ENCODE measurements at places on chromosomes 5 and 9.

DNA sequence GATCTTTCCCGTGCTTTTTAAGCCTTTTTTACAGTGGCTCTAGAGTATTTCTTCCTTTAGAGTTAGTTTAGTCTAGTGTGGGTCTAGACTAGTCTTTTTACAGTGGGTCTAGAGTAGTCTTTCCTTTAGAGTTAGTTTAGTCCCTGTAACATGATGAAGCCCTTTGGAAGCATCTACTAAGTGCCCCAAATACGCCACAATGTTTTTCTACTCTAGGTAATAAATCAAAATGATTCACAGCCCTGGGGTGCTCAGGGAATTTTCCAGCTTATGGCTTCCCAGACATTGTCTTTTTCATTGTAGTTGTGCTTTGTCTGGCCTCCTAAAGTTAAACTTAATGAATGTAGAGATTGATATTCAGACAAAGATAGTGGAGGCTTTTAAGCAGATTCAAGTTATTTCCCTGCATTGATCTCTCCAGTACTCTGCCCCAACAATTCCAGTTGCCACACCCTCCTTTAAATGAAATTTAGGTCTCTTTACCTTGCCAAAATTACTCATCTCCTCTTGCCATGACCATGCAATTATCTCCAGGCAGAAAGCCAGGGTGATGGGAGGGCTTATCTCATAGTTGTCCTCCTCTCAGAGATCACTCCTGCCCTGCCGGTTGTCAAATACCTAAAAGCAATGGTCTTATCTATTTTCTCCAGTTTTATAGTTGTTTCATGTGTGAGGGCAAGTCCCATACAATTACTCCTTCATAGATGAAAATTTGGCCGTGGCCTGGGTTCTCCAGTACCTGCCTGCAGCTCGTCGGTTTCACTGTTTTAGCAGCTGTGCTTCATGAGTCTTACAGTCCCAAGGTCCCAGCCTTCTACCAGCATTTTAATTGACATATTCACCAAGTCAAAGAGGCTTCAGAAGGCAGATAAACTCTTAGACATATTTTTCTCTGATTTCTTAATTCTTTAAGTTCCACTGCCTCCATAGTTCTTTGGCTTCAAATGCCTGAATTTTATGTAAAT, 794.0 kb upstream of the COX7C start:
- no peak for DNase-seq

DNA sequence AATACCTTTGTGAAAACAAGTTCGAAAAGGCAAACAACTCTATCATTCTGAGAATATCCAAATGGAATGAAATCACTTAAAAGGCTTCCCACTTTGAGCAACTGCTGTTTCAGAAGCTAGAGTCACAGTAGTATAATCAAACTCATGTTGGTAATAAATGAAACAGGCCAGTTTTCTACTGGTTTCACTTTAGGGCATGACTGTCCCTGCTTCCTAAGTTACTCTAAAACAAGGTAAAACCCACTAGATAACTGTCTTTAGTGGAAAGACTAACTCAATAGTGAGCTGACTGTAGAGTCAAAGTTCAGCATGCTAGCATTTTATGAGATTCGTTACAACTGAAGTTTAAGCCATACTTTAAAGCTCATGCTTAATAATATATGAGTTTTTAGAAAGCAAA, 6.0 kb downstream of the CDC26 start:
- no peak for DNase-seq

GRCh38 chr9:87010626-87011025, 63.3 kb upstream of the GAS1 start:
- no peak for DNase-seq

DNA sequence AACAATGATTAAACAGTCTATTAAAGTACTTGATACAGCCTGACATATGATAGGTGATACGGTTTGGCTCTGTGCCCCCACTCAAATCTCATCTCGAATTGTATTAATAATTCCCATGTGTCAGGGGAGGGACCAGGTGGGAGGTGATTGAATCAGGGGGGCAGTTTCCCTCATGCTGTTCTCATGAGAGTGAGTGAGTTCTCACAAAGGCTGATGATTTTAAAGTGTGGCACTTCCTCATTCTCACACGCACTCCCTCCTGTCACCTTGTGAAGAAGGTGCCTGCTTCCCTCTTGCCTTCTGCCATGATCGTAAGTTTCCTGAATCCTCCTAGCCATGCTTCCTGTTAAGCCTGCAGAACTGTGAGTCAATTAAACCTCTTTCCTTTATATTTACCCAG, 40.1 kb upstream of the TARS1 start:
- no peak for DNase-seq

GRCh38 chr9:79559495-79560181, 12.1 kb upstream of the TLE4 start:
- DNase-seq = no peak

All from activated CD4-positive, alpha-beta T cell treated with anti-CD3 and anti-CD28 coated beads for 48 hours (primary cell).